ENCODE measurements at places on chromosomes 7 and 10.

GRCh38 chr10:34674176-34674575 lies 140.9 kb downstream of the PARD3 start:
- no peak for DNase-seq

DNA sequence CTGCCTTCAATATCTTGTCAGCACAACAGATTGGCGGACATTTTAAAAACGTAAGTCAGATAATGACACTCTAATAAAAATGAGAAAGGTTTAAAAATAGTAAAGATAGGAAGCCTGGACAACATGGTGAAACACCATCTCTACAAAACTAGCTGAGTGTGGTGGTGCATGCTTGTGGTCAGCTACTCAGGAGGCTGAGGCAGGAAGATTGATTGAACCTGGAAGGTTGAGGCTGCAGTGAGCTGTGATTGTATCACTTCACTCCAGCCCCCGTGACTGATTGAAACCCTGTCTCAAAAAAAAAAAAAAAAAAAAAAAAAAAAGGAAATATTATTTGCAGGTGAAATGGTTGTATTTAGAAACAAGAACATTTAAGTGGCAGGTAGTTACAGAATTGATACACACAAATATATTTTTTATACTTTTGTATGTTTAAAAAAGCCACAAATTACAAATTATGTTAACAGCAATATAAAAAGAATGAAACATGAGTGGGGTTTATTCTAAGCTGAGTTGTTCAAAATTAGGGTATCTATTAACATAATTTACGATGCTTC lies 141.9 kb downstream of the ADK start:
- DNase-seq: no peak

GRCh38 chr10:15588151-15588550 lies 131.6 kb downstream of the ITGA8 start:
- no peak for DNase-seq

DNA sequence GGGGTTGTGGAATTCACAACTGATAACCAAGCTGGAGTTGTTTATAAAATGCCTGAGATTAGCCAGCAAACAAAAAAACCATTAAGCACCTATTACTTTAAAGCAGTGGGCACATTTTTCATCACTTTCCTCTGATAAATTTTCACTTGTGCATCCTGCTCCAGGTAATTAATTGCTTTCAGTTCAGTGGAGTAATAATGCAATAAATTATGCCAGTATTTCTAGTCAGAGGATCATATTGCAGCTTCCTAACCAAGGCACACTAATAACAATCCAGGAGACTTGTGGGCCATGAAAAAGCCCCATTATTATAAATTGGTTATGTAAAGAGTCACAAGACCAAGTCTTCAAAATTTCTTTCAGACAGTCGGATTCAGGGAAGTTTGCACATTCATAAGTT lies 193.2 kb downstream of the LRMDA start:
- DNase-seq: no peak

GRCh38 chr7:111867348-111867931 lies 305.1 kb upstream of the IMMP2L start:
- DNase-seq: no peak

DNA sequence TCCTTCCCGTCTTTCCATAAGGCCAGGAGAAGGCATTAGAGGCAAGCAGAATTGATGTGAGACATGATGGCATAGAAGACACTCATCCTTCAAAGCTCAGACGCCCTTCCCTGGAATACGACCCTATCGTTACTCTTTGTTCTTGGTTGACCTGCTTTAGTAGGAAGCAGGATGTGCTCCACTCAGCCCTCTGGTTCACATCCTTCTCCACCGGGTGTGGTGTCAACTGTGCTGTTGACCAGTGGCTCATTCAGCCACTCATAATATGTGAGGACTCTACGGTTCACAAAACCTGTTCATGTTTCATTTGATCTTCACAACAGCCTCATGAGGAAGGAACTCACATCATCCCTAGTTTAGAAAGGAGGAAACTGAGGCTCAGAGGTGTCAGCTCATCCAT lies 47.1 kb downstream of the ADRA2A start:
- DNase-seq: no peak

GRCh38 chr7:31284106-31284505 lies 56.4 kb downstream of the NEUROD6 start:
- DNase-seq: no peak

DNA sequence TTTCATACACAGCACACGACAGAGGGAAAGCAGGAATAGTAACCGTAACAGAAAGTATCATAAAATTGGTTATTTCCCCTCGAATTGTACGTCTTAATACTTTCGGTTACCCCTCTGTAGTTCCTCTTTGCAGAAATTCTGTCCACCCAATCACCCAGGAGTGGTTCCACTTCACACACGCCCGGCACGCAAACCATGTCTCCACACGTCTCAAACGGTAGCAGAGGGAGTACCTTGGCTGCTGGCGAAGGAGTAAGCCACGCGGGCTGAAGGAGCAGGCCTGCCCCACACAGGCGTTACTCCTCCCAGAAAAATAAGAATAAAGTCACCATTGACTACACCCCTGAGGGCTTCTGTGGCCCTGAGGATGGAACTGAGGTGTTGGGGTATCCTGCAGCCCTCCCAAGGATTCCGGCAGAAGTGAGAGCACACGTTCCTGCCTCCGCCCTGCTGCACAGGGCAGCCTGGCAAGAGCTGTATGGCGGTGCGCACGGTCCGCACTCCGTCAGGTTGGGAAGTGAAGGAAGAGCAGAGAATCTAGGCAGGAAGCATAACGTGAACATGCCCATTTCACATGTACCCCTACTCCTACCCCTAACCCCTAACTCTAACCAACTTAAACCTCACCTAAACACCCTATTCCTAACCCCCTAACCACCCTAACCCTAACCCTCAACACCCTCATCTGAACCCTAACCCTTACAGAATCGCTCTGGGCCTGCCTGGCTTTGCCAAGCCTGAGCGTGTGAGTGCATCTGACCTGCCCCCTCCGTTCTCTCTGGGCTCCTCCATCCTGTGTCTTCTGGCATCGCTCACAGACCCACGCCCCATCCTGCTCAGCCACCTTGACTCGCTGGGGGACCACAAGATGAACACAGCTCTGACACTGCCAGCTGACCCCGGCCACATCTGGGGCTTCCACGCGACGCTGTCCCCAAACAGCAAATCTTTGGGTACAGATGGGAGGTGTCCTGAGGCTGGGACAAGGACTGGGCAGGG lies 18.2 kb downstream of the GPR146 start:
- peak; percentile 69 for DNase-seq

- DNase-seq: peak; percentile 5
These were observed 5.8 kb downstream of the UNC5B start for GRCh38 chr10:71218046-71218650.

DNA sequence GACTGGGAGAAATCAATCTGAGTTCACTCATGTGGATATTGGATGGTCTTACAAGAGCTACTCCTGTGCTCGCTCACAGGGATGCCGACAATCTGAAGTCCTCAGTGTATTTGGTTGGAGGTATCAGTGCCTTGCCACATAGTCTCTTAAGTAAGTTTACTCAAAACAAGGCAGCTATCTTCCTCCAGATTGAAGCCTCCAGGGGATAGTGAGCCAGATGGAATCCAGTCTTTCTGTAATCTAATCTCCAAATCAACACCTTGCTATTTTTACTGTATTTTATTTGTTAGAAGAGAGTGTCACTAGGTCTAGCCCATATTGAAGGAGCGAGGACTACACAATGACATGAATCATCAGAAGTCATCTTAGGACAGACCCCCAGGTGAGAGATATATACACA lies 456.6 kb upstream of the POT1 start:
- DNase-seq: no peak

DNA sequence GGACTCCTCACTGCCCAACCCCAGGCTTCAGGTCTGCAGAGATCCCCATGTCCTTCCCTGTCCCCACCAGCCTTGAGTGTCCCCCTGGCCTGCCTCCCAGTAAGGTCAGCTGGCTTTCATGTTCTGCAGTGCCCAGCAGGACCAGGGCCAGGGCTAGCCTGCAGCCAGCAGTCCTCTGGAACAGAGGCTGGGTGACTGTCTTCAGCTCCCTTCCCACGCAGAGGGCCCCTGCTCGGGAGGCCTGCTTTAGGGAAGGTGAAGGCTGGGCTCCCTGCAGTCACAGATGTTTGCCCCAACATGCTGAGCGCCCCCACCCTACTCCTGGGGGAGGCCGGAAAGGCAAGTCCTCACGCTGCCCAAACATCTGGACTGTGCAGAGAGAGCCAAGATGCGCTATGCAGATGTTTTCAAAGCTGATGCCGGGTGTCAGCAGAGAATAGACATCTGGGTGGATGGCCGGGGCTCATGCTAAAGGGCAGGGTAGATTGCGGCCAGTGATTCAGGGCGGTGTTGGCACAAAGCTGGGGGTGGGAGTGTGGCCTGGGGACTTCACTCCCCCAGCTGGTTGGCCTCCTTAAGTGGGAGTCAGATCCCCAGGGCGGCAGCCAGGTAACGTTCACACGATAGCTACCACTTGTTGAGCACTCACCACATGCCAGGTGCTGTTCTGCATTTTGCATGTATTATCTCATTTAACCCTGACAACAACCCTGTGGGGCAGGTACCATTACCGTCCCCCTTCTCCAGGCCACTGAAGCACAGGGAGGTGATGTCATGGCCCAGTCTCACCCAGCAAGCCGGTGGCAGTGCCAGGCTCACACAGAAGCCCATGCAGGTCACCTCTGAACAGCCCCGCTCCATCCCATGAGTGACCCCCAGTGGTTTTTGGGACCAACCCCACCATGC lies 71.2 kb upstream of the COL13A1 start:
- DNase-seq: no peak

DNA sequence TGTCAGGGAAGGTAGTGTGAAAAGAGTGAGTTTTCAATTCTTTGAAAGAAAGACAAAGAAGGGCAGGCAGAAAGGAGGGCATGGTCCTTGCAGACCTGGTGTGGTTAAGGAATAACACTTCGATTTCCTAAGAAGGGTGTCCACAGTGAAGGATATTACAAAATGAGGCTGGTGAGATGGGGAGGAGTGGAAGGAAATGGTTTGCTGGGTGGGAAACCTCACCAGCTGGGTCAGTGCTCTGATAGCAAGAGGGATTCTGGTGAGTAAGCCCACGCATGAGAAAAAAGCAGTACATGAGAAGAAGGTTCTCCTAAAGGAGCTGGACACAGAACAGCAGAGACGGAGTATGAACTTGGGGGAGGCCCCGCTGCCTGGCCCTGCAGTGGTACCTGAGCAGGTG lies 230.6 kb upstream of the PLXNA4 start:
- DNase-seq: no peak

GRCh38 chr10:109968953-109969759 lies 38.6 kb upstream of the ADD3 start:
- DNase-seq: no peak

GRCh38 chr7:3912291-3912690 lies 611.2 kb downstream of the SDK1 start:
- DNase-seq: no peak

All from CD4-positive, alpha-beta T cell treated with Interleukin-15 for 1 hour (primary cell).